Urinary bladder (tissue), 4 donors: ENCODE measurements at places on chromosomes 2 and 18. TPM values are rescaled to one million over a fixed set of nuclear protein-coding genes. Genes with fewer than 3 reads are reported as not detected.

DNA sequence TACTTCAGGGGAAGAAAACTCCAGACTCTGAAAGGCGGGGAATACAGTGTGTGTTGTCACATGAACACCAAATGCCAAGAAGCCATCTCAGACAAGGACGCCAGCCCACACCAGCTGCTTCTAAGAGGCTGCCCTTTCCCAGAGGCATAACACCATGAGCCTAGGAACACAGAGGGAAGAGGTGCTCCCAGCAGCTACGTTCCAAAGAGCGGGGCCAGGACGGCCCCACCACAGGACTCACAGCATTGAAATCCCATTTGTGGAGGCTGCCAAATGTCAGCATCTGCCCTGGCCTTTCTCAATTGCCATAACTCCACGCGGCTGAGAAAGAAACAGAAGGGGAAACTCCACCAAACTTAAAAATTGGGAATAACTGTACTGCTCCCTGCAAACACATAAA, 20.1 kb upstream of the ID2 start:
- no peak for DNase-seq

DNA sequence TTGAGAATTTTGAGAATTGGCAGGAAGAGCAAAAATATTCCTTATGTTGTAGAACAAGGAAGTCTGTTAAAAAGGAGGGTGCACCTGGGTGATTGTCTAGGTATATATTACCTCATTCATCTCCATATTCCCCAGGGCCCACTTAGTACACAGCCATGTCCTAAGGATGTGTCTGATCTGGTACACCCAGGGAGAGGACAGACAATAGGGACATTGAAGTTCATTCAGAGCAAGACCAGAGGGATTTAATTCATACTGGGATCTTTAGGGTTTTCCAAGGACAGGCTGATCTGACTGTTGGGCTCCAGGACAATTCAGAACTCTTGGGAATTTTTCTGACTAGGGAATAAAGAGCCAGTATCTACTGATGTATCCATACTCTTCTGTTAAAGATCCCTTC, 112.1 kb downstream of the PHLPP1 start:
- DNase-seq = no peak

DNA sequence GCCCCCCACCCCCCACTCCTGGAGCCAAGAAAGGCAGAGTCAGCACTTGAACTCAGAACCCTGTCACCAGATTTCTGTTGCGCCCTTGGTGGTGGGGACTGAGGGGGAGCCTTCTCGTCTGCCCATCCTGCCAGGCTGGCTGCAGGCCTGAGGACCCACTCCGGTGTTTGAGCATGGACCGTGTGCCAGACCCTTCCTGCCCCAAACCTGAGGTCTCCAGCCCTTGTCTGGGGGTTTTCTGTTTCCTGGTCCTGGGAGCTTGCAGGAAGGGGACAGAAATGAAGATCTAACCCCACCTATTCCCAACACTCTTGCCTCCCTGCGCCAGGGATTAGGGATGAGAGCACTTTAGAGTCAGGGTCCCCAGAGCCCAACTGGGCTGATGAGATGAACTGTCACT, 190.6 kb downstream of the HAUS1 start:
- no peak for DNase-seq

- no peak for DNase-seq
Observed at GRCh38 chr2:116669782-116670181, 1144.7 kb upstream of the DDX18 start.

DNA sequence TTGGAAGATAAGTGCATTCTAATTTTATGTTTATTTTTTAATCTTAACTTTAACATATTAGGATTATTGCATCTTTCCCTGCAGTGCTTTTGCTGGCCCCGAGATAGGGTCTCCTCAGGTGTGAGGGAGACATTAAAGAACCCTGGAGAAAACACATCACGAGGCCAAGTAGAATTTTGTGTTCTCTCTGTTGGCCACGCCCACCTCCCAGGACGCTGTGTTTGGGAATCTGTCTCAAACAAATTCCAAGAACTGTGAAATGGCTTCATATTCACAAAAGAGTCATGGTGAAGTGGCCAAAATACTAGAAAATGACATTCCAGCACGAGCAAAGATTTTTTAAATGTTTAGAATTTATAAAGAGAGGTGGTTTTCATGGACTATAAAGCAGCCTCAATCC, 27.3 kb downstream of the RNF144A start:
- DNase-seq = no peak

Gene ANKRD44
- total RNA-seq = 39.4 TPM

Gene CHRNG
- total RNA-seq = 3.5 TPM

Gene ZNF521
- 58.3 TPM for total RNA-seq

Gene SGPP2
- total RNA-seq = 3.5 TPM

Gene SCN9A
- 32.9 TPM for total RNA-seq
